Tracheal epithelial cell (primary cell): ENCODE measurements at places on chromosomes 5 and 9. TPM values are rescaled to one million over a fixed set of nuclear protein-coding genes. Genes with fewer than 3 reads are reported as not detected.

Gene ALG2
- total RNA-seq: 34.7 and 51.3 TPM in 2 replicates

Gene SLC6A3
- total RNA-seq: not detected in 2 replicates

Gene PCDHA3
- total RNA-seq: under 0.01 TPM in 2 replicates

Gene SPINK13
- not detected in 2 replicates for total RNA-seq

Gene FBN2
- 21.2 and 38.6 TPM in 2 replicates for total RNA-seq

Gene PDGFRB
- under 0.01 and 0.24 TPM in 2 replicates for total RNA-seq

Gene AQP7
- total RNA-seq: not detected in 2 replicates

Gene CCNI2
- total RNA-seq: under 0.01 and 0.48 TPM in 2 replicates

Gene GABRP
- under 0.01 TPM in 1 of 2 replicates, not detected in the other for total RNA-seq

Gene PAPPA
- under 0.01 and 2.9 TPM in 2 replicates for total RNA-seq
